ENCODE measurements at places on chromosomes 3 and 15. TPM values are rescaled to one million over a fixed set of nuclear protein-coding genes. Genes with fewer than 3 reads are reported as not detected.

Gene TRANK1
- 11.5 TPM for total RNA-seq

DNA sequence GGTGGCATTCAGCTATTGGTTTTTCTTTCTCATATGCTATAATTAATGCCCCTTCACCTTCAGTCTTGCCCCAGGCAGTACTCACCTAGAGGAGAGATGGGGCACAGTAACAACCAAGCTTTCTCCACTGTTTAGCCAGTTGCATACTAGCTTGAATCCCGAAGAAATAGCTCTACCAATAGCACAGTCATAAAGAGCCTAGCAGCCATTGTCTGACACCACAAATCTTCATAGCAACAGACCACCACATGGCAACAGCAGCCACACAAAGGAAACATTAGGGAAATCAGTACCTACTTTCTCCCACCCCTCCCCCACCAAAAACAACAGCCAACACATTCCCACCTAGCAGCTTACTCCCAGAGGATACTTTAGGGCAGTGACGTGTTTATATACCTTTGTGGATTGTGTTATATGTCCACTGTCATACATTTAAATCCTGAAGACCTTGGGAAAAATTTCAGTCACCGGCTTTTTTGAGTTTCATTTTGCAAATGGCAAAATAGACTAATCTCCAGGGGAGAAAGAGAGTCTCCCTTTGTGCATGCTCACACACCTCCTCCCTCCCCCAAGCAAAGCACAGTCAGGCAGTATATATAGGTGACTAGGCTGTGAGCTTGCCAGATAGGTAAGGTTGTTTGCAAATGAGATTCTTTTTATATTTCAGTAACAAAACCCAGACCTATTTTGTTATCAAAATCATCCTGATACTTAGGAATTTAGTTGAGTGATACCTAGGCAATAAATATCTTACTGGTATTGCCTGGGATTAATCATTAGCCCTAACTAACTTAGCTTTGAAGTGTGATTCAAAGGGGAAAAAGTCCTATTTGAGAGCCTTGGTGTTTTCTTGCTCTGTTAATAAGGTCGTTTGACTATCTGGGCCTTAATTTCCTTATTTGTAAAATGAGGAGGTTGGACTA lies 140.6 kb downstream of the RBPMS2 start:
- peak overlapping the region; percentile 89 for H3K27ac ChIP-seq
- H3K4me1 ChIP-seq = peaks cover 59% of the 10 kb centered on the region
- no peak for DNase-seq

Gene LMLN
- 4.2 TPM for total RNA-seq

Gene BTBD1
- 63.3 TPM for total RNA-seq

- peaks cover 2% of the 10 kb centered on the region for H3K4me1 ChIP-seq
- H3K36me3 ChIP-seq = no peaks in the 10 kb centered on the region
- no peak within 1 kb of the TSS for H3K27ac ChIP-seq
- H3K4me3 ChIP-seq = no peak within 1 kb of the TSS
Observed at GRCh38 chr15:79431636-79432344, at the start of gene MINAR1. Gene MINAR1, plus strand, starts transcription at chr15:79432336. Its CDS starts 23,812 bp downstream, at chr15:79456148.

All from natural killer cell treated with Interleukin-12 subunit alpha and Interleukin-12 subunit beta and Interleukin-15 and Interleukin-18, amount 100 ng/mL, for 72 hours (primary cell).